ENCODE measurements at places on chromosomes 4 and X.

GRCh38 chrX:74405973-74406489 is 15.3 kb upstream of the SLC16A2 start:
- DNase-seq: no peak

- peak; percentile 62 for DNase-seq
These were observed at the start of gene SMS for GRCh38 chrX:21940356-21940829. TSS of gene SMS (plus strand) at chrX:21940709. CDS start at chrX:21940825, 116 bp downstream.

DNA sequence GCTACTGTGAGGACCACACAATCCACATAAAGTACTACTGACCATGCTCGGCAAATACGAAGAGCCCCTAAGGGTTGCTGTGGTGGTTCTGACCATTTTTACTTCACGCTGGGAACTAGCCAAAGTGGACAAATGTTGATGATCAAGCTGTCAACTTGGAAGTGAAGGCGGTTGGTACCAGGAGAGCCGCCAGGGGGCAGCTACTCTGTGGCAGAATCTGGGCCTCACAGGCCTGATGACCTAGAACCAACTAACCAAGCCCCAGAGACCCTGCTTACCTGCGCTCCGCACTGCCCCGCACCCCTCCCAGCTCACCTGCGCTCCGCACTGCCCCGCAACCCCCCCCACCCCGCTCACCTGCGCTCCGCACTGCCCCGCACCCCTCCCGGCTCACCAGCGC is 5.6 kb downstream of the GAK start:
- DNase-seq: no peak

DNA sequence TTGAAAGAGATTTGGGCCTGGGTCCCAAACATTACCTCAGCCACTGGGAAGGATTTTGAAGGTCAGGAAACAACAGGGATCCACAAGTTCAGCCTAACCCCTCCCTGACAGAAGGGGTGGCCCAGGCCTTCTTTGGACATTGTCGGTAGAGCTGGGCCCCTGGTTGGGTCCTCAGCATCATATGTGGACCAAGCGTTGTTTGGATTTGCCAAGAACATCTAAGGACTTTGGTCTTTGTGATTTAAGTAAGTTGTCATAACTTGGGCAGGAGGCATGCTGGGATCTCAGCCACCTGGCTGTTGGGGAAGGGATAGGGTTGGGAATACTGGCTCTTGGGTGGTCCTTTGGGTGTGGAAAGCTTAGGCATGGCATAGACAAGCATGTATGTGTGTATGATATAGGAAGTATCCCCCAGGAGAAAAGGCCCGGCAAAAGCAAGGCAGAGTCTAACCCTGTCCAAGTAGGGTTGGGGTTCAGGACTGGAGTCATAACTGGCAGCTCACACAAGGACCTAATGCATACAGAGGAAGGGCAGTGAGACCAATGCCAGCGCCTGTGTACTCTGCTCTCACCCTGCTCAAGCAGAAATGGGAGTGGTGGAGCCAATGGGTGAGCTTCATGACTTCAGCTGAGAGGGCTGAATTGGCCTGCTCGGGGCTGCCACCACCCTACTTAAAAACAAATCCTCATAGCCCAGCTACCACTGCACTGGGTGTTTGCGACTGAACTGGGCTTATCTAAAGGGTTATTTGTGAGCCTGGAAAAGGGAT is 102.8 kb downstream of the RTL5 start:
- no peak for DNase-seq

GRCh38 chrX:103453655-103454054 is 65.6 kb downstream of the RAB40A start:
- no peak for DNase-seq

DNA sequence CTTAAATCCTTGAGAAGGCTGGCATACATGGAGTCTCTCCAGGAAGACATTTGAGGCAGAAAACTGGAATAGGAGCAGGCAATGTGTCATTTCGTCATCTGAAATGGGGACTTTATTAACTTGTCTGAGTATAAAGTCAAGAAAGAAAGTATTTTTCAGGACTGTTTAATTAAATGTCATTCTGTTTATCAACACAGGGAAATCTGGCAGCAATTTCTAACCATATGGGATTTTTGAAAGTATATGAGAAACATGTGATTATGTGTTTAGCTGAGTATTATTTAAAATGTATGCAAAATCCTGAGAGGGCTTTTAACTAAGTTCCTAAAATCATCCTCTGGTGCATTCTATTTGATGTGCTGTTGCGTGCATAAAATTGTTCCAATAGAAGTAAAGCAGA is 3.9 kb upstream of the FAM9A start:
- DNase-seq: no peak

- no peak for DNase-seq
These were observed 822 bp downstream of the ZNF275 start for GRCh38 chrX:153334654-153335295.

DNA sequence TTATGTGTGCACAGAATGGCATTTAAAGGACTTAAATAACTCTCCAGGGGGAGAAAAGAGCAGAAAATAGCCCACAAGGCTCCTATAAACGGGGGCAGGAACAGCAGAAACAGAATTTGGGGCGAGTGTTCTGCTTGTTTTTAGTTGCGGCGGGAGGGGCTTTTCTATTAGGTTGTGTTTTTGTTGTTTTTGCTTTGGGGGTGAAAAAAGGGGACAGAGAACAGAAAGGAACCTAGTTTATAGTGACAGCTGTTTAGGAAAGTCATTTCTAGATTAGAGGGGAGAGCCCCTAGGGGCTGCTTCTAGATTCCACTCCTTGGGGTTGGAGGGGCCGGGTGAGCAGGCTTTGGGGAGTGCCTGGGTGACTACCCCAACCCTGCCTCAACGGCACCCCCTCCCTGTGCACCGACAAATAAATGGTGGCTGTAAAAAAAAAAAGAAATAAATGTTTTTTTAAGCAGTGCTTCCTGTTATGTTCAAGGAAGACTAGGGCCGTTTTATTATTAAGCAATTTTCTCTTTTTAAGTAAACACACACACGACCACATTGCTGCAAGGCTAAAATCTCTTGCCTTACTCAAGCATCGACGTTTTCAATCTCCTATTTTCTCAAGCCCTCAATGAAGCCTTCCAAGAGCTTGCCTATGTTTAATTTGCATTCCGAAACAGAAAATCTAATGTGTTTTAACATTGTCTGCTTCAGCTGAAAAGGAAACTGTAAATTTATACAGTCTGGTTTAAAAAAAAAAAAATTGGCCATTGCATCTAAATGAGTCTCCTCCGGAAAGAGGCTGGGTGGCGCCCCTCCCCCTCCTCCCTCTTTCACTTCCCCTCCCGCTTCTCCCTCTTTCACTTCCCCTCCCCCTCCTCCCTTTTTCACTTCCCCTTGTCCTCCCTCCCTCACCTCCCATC is 123.3 kb upstream of the TBL1X start:
- DNase-seq: peak; percentile 62

DNA sequence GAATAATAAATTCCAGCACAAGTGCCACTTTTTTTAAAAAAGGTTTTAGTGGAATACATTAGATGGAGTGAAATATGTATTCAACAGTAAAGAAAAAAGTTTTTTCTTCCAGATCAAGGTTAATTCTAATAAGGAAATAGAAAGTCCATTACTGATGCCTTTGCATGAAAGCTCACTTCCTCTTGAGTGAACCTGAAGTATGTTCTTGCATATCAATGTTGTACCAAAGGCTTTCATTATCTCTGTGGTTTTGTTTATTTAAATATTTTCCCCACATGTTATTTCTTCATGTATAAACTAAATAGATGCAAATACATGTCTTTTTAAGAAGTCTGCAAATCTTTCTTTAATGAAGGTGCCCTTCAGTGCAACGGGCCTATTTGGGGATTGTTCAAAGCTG is 307.9 kb downstream of the C4orf33 start:
- DNase-seq: no peak

DNA sequence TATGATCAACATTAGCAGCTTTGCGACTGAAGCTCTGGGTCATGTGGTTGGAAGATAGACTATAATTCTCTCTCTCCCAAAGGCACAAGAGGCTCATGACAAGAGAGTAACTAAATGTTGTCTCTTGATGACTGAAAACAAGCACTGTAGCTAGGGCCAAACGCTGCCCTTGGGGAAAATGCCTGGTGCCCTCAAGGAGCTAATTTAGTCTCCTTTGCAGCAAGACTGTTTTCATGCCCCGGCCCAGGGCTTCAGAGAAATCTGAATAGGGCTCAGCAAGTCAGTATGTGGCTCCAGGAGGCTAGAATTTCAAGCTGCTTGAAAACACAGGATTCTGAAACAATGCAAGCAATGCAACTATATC is 411.9 kb downstream of the GPAT3 start:
- no peak for DNase-seq

- DNase-seq: no peak
These were observed 48.7 kb downstream of the UCHL1 start for GRCh38 chr4:41305476-41305875.

- peak; percentile 78 for DNase-seq
These were observed 227.7 kb downstream of the BCOR start for GRCh38 chrX:39869846-39870601.

- no peak for DNase-seq
These were observed 3.7 kb downstream of the MGST2 start for GRCh38 chr4:139669335-139669734.

DNA sequence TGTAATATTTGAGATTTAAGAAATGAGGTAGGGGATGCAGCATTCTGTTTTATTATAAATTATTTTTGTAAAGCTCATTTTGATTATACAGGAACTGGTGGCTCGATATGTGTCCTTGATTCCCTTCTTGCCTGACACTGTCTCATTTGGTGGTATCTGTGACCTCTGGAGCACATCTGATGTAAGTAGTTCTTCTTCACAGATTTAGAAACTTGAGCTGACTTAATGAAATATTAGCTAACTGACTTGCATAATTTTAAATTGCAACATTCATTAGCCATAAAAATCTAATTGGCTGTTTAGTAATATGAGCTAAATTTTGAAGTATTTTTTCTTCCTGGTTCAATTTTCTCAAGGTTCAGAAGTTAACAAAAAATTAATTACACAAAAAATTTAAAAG is 69.1 kb downstream of the FBXL5 start:
- DNase-seq: no peak

GRCh38 chr4:26931966-26932365 is 71.3 kb downstream of the STIM2 start:
- DNase-seq: no peak

DNA sequence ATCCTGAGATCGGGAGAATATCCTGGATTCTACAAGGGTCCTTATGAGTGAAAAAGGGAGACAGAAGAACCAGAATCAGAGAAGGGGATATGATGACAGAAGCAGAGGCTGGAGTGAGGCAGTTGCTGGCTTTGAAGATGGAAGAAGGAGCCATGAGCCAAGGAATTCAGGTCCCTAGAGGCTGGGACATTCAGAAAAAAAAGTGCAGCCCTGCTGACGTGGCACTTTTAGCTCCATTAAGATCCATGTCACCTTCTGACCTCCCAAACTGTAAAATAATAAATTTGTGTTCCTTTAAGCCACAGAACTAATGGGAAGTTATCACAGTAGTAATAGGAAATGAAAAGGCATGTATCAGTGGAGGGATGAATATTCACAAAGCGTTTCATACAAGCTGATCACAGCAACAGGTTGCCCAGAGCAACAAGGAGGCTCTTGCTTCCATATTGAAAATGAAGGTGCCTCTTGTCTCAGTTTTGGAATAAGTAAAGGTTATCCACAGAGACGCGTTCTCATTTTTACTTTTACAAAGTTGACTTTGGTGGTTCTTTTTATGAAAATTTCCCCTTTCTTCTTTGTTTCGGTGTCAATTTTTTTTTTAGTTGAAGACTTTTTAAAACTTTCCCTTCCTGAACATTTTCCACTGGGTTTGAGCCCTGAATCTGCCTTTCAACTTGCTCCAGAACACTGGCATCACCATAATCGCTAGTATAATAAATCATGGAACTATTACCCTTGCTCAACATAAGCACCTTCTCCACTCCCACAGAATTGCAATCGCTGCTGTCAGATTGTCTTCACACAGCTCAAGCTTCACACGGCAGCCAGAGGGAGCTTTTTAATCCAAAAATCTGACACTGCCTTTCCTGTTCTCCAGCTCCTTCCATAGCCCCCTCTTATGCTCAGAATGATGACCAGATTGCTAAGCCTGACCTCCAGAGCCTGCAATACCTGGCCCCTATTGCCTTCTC is 127.6 kb upstream of the RBPJ start:
- DNase-seq: peak; percentile 34

DNA sequence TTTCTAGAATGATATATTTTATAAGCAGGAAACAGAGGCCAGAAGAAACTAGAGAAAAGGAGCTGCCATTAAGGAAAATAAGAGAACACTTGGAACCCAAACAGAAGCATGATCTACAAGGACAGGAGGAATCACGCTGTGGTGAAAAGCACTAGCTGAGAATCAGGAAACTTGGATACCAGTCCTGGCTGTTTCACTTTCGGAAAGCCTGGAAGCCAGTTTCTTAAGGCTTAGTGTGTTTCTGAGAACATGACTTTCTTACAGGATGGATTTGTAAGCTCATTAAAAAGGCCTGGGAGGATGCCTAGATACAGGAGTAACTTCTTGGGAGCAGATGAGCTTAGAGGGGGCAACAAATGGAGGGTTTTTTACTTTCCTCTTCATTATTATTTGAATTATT is 36.9 kb downstream of the TLL1 start:
- no peak for DNase-seq

DNA sequence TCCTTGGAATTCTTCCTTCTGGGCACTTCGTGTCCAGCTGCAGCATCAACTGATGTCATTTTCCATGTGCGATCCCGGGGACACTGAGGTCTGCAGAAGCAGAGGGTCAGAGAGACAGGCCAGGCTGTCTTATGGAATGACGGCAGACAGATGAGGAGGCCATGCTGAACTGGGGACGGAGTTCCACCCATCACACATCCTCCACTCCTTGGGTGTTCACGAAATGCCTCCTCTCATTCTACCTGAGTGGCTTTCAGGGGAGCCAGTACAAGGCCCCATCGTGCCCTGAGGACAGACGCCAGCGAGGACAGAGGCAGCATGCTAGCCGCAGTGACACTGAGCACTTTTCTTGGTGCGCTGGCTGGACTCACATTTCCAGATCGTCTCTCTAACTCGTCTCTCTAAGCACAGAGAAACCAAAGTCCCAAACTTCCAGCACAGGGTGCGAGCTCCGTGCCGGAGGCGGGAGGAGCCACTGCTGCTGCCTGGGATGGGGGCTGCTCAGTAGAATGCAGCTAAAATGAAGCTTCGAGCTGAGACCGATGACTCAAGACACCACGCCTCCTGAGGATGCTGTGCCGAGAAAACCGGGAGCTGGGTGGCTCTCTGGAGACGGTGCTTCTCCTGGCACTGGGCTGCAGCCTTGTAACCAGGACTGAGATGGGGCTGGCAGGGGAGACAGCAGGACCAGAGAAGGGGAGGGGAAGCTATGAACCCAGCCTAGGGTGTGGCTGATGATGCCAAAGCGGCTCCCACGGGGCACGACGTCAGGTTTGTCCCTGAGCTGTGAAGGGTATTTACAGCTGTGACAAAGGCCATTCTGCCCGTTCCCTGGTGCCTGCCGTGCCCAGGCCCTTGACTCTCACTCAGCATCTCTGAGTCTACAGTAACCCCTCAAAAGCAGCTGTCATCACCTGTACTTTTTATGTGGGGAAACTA is 8.2 kb downstream of the ABLIM2 start:
- DNase-seq: no peak

- no peak for DNase-seq
These were observed 392.0 kb upstream of the INTU start for GRCh38 chr4:127240764-127241105.

- no peak for DNase-seq
These were observed 158.8 kb upstream of the NDST4 start for GRCh38 chr4:115272185-115272584.

Measured in activated naive CD4-positive, alpha-beta T cell treated with Interleukin-2 at 50 U/mL for 16 hours (primary cell).